ENCODE measurements at places on chromosomes 1 and 21. TPM values are rescaled to one million over a fixed set of nuclear protein-coding genes. Genes with fewer than 3 reads are reported as not detected.

GRCh38 chr1:230754796-230755195 is 7.6 kb downstream of the CAPN9 start:
- no peak for DNase-seq
- no peaks in the 10 kb centered on the region for H3K4me1 ChIP-seq
- H3K4me3 ChIP-seq, result no peak overlapping the region
- H3K27ac ChIP-seq, result no peak overlapping the region
- H3K36me3 ChIP-seq, result no peaks in the 10 kb centered on the region

DNA sequence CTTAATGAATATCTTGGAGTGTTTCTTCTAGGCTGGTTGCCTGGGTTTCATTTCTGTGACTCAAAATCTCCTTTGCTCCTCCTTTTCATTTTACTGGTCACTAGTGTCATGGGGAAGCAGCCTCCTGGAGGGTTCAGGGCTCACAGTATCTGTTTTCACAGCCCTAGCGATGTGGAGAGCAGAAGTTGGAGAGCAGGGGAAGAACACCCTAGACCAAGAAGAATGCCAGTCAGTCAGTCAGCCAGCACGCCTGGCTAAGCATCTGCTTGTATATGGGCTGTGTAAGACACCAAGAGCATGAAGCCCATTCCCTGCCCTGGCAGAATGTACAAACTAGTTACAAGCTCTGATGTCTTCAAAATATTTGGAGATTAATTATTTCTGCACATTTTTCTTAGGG is 7.9 kb downstream of the RXRG start:
- H3K27ac ChIP-seq, result no peak overlapping the region
- no peaks in the 10 kb centered on the region for H3K4me1 ChIP-seq
- no peak overlapping the region for H3K4me3 ChIP-seq

GRCh38 chr1:55146781-55147180 is 68.4 kb downstream of the USP24 start:
- H3K4me3 ChIP-seq, result no peak overlapping the region
- DNase-seq, result no peak
- H3K36me3 ChIP-seq, result peaks cover 18% of the 10 kb centered on the region

Gene RAP1GAP
- 0.37 TPM for total RNA-seq

Gene LCE2B
- not detected for total RNA-seq

All from activated naive CD8-positive, alpha-beta T cell treated with anti-CD3 and anti-CD28 coated beads, Interleukin-2, amount 10 ng/mL, durations not matched to agents 7 days and 5 days (primary cell).